Psoas muscle (tissue), 8 donors: ENCODE measurements at places on chromosomes 4 and X. TPM values are rescaled to one million over a fixed set of nuclear protein-coding genes. Genes with fewer than 3 reads are reported as not detected.

DNA sequence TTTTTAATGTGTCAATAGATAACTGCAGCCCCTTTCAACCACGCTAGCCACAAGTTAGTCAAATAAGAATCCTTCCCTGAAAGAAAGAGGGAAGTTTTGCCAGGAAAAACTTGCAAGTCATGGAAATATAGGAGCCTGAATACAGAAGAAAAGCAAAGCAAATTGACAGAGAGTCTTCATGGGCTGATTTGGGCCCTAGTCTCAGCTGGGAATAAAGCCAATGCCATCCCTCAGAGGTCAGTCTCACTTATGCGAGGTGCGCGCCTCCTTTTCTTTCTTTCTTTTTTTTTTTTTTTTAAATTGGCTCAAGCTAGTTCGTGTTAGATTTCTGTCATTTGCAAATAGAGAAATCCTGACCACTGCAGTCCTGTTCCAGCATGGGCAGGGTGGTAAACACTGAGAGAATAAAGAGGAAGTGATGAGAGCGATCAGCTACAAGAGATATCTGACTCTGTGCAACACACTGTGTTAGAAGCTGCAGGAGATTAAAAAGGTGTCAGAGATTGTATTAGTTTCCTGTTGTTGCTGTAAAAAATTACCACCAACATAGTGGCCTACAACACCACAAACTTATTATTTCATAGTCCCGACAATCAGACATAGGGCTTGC is 299.7 kb downstream of the LDB2 start:
- DNase-seq: no peak

DNA sequence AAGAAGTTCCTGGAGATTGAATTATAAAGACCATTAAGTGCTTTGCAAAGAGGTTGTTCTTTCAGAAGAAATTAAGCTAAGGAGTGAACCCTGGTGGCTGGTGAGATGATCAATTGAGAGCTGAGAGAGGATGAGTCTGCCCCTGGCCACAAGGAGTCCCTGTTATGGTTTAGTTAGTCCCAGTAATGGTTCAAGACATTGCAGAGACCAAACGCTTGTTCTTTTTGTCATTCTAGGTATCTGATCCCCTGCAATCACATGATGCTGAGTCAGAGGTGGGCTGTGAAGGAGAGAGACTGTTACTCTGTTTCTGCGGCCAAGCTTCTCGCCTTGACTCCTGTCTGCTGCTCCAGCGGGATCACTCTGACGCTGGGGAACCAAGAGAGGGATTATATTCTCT is 114.5 kb downstream of the GATB start:
- no peak for DNase-seq

DNA sequence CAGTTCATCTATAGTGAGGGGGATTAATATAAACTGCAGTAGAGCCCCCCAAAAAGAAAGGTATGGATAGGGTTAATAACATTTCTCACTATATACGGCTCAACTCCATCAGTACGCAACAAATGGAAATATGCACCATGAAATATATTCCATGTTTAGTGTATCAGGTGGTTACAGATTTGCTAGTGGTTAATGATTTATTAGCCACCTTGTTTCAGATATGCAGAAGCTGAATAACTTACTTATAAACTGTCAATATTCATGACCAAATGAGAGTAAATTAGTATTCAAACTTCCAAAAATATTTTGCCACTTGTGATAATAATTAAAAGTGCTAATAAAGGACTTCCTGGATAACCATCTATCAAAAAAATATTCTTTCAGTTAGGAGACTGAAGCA is 14.8 kb downstream of the AMTN start:
- DNase-seq: no peak

GRCh38 chr4:163391756-163392155 is 48.1 kb downstream of the NPY5R start:
- no peak for DNase-seq

GRCh38 chrX:3962511-3963311 is 249.3 kb upstream of the PRKX start:
- no peak for DNase-seq

DNA sequence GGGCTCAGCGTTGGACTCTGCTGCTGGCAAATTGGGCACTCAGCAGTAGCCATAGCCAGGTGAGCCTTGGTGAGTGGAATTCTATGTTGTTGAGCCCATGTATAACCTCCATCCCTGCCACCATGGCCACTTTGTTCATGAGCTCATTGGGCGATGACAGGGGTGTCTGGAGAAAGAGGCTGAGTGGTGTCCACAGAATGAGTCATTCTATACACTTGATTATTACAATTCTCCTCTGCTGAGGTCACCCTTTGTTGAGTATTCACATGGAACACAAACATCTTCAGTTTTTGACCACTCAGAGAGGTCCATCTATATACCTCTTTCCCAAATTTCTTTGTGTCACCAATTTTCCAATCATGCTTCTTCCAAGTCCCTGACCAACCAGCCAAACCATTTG is 1341.7 kb downstream of the PCDH7 start:
- no peak for DNase-seq

DNA sequence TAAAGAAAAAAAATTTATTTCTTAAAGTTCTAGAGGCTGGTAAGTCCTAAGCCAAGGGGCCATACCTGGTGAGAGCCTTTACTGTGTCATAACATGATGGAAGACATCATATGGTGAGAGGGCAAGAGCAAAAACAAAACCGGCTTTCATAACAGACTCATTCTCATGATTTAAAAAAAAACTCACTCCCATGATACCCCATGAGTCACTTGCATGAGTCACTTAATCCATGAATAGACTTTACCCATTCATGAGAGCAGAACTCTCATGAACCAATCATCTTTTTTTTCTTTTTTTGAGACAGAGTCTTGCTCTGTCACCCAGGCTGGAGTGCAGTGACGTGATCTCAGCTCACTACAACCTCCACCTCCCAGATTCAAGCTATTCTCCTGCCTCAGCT is 369.7 kb upstream of the DIAPH2 start:
- no peak for DNase-seq

GRCh38 chr4:6008092-6008551 is 10.1 kb downstream of the C4orf50 start:
- no peak for DNase-seq

GRCh38 chrX:24610516-24610915 is 36.6 kb downstream of the PCYT1B start:
- DNase-seq: no peak

- no peak for DNase-seq
Measured at GRCh38 chrX:123920105-123920785, 41.3 kb upstream of the STAG2 start.

DNA sequence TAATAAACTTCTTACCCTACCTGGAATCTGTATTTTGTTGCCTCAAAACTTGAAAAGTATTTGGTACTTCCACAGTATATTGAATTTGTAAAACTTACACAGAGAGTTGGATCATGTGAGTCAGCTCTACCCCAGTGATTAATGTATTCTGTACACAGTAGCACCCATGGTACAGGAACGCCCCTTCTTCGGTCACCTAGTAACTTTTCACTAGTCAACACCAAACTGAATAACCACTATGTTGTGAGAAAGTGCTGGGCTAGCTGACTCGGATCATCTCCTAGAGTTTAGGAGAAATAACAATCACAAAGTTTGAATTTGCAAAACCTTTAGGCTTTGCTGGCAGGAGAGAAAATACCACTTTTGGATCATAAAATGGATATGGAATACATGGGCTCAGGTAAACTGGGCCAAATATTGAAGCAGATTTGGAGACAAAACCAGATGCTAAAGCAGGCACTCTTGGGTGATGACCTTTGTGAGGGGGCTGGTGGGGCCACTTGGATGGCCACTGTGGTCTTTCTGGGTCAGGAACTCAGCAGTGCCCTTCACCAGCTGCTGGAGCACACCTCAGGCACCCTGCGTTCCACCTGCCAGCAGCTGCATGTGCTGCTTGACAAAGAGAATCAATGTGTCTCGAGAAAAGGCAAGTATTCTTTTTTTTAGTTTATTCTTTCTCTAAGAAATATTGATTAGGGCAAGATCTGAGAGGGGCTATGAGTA is at the start of gene DTHD1:
Gene DTHD1, plus strand, starts transcription at position 233 of the 723 bp plus-strand sequence. Its CDS starts 143 bp downstream, at position 376.
- no peak for DNase-seq

GRCh38 chrX:63744850-63745394 is 40.1 kb downstream of the ARHGEF9 start:
- DNase-seq: no peak

- DNase-seq: no peak
Measured at GRCh38 chr4:147863111-147863747, 131.3 kb downstream of the ARHGAP10 start.

- DNase-seq: no peak
Measured at GRCh38 chrX:11504234-11504633, 161.5 kb downstream of the ARHGAP6 start.

DNA sequence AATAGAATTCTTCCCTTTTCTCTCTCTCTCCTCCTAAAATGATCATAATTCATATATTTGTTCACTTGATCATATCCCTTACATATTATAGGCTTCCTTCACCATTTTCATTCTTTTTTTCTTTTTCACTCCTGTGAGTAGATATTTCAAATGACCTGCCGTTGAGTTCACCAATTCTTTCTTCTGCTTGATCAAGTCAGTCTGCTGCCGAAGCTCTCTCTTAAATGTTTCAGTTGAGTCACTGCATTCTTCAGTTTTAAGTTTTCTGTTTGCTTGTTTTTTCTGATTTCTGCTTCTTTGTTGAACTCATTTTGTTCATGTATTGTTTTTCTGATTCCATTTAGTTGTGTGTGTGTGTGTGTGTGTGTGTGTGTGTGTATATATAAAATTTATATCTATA is 354.3 kb downstream of the GPAT3 start:
- no peak for DNase-seq

GRCh38 chr4:53781629-53782457 is 190.6 kb upstream of the LNX1 start:
- no peak for DNase-seq

- no peak for DNase-seq
Measured at GRCh38 chrX:134365904-134366303, 94.1 kb upstream of the HPRT1 start.

DNA sequence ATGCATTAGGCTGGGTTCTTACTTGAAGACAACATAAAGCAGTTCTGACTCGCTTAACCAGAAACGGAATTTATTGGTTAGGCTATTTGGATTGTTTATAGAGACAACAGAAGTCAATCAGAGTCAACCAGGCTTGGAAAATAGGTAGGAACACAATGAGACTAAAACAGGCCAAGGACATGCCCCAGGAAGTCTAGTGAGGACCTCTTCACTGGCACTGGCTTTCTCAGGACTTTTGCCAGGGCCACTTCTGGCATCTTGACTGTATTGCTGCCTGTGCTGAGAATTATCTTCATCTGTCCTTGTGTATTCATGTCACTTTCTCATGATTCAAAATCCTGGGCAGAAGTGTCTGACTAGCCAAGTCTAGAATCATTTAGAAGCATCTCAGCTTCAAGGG is 19.6 kb downstream of the PGAM4 start:
- no peak for DNase-seq

DNA sequence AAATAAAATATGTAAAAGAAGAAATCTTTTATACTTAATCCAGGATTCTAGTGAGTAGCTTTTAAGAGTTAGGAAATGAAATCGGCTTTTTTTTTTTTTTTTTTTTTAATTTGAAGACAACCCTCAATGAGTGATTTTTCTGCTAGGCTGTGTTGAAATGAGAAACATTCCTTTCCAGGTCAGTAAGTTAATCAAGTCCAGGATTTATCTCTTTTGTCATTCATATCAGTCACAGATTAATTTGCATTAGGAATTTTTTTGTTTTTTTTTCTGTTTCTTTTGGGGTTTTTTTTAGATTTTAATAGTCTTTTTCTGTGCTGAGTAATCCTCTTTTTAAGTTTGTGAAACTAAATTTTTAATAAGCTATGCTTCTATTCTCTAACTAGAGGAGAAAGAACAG is 448.1 kb downstream of the ADGRL3 start:
- no peak for DNase-seq

GJB1 gene
- 0.05 TPM for polyA plus RNA-seq

CDS1 gene
- polyA plus RNA-seq: 0.04 TPM

EMCN gene
- polyA plus RNA-seq: 11.1 TPM

ABCB7 gene
- 16.2 TPM for polyA plus RNA-seq

NOX1 gene
- not detected for polyA plus RNA-seq

BMX gene
- 0.39 TPM for polyA plus RNA-seq

FANCB gene
- polyA plus RNA-seq: 0.40 TPM

AWAT2 gene
- not detected for polyA plus RNA-seq

PTTG2 gene
- polyA plus RNA-seq: 0.18 TPM

DNAAF6 gene
- polyA plus RNA-seq: not detected

CTAG1B gene
- not detected for polyA plus RNA-seq
